Naive thymus-derived CD8-positive, alpha-beta T cell (primary cell): ENCODE measurements at places on chromosomes 5 and 9.

DNA sequence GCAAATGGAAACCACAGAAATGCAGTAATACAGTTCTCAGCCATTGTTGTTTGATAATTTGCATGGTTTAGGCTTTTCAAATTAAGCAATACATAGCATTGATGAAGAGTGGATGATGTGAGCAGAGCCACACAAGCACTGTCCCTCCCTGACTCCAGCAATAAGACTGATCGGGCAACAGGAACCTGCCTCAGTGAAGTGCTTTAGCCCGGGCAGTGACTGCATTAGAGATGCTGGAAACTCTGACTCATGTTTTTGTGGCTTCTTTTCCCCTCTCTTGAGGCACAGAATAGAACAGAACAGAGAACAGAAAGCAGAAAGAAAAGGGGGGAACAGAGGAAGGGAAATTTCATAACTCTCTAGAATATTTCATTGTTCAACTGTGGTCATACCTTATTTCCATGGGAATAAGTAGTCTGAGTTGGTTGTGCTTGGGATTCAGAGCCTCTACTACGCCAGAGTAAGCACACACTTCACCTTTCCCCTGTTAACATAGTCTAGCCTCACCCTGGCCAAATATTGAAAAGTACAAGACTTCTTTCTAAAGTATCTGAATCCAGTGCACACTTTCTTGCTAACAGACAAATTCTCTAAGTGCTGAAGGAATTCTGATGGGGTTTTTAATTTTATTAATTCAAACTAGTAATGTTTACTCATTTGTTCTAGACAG is 164.8 kb upstream of the VCAN start:
- no peak for DNase-seq

- DNase-seq: no peak
Observed at GRCh38 chr5:151094852-151095245, 14.0 kb upstream of the TNIP1 start.

DNA sequence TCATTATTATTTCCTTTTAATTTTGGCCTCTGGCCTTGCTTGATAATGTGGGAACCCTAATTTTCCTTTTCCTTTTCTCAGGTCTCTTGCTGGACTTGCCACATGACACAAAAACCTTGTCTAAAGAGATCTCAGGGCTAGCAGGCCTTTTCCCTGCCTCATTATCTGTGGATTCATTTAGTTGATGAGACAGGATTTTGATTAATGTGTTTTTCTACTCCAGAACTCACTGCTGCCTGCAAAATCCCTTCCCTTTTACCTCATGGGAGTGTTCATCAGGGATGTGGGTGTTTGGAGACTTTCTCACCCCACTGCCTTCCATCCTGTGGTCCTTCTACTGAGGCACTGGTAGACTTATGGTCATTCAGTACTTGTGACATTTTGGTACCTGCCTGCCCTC is 56.2 kb upstream of the MAMDC2 start:
- DNase-seq: no peak

GRCh38 chr5:157745041-157745456 is 1.5 kb downstream of the LSM11 start:
- DNase-seq: no peak

- DNase-seq: no peak
Observed at GRCh38 chr9:99253772-99254431, 31.8 kb downstream of the SEC61B start.
